Activated CD8-positive, alpha-beta memory T cell treated with anti-CD3 and anti-CD28 coated beads, Interleukin-2, amount 10 ng/mL, durations not matched to agents 7 days and 5 days (primary cell): ENCODE measurements at places on chromosomes 6 and 20. TPM values are rescaled to one million over a fixed set of nuclear protein-coding genes. Genes with fewer than 3 reads are reported as not detected.

DNA sequence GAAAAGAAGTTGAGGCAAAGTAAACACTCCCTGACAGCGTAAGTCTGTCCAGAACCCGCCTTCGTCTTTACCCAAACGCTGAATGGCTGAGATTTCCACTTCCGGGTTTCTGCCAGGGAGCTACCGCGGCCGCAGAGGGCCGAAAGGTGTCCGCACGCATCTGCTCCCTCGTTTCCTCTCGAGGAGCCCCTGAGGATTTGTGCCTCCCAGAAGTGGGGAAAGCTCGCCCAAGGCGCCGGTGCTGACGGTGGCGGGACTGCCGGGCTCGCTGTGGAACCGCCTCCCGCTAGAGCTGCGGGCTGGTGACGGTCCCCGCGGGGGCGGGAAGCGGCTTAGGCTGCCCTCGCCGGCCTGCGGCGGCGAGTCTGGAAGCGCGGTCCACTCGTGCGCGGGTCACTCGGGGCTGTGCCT, 1760.2 kb upstream of the DEFB115 start:
- DNase-seq: peak; percentile 53
- H3K36me3 ChIP-seq: no peaks in the 10 kb centered on the region
- H3K27me3 ChIP-seq: no peaks in the 10 kb centered on the region
- H3K4me1 ChIP-seq: peaks cover 5% of the 10 kb centered on the region

GRCh38 chr20:14069796-14070195, 74.5 kb downstream of the MACROD2 start:
- H3K4me1 ChIP-seq: no peaks in the 10 kb centered on the region
- no peaks in the 10 kb centered on the region for H3K27me3 ChIP-seq
- no peak overlapping the region for H3K27ac ChIP-seq

LHFPL5 gene
- not detected for total RNA-seq

SLC17A3 gene
- total RNA-seq: 0.26 TPM

PRR18 gene
- not detected for total RNA-seq

ATP9A gene
- total RNA-seq: 2.4 TPM

GRCh38 chr6:114580882-114581281, 238.1 kb upstream of the HS3ST5 start:
- no peak overlapping the region for H3K27ac ChIP-seq
- DNase-seq: no peak
- H3K4me3 ChIP-seq: no peak overlapping the region
- no peaks in the 10 kb centered on the region for H3K4me1 ChIP-seq
- H3K27me3 ChIP-seq: no peaks in the 10 kb centered on the region

GRCh38 chr6:35213824-35214756, at the start of gene SCUBE3:
SCUBE3 (plus strand) TSS chr6:35213956; CDS start chr6:35214419, 463 bp downstream.
- DNase-seq: no peak
- H3K4me1 ChIP-seq: peaks cover 6% of the 10 kb centered on the region
- H3K4me3 ChIP-seq: peak within 1 kb of the TSS; percentile 38

GRCh38 chr6:72651967-72652956, 30.4 kb downstream of the KCNQ5 start:
- H3K27me3 ChIP-seq: no peaks in the 10 kb centered on the region
- DNase-seq: no peak
- H3K4me3 ChIP-seq: no peak overlapping the region
- peaks cover 27% of the 10 kb centered on the region for H3K4me1 ChIP-seq

DNA sequence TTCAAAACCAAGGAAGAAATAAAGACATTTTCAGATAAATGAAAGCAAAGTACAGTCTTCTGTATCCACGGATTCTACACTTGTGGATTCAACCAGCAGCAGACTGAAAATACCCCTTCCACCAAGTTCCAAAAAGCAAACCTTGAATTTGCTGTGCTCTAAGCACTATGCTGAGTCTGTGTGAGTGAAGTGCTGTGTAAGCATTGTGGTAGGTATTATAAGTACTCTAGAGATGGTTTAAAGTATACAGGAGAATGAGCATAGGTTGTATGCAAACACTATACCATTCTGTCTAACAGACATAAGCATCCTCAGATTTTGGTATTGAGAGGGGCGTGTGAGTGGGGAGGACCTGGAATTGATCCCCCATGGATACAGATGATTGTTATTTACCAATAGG, 9.6 kb downstream of the OSER1 start:
- H3K27ac ChIP-seq: no peak overlapping the region
- H3K4me3 ChIP-seq: no peak overlapping the region
- peaks cover 51% of the 10 kb centered on the region for H3K4me1 ChIP-seq
- no peaks in the 10 kb centered on the region for H3K27me3 ChIP-seq
- DNase-seq: no peak

- no peaks in the 10 kb centered on the region for H3K4me1 ChIP-seq
- H3K4me3 ChIP-seq: no peak overlapping the region
- H3K36me3 ChIP-seq: no peaks in the 10 kb centered on the region
- DNase-seq: no peak
- H3K27ac ChIP-seq: no peak overlapping the region
These were observed 105.8 kb upstream of the NOX3 start for GRCh38 chr6:155561257-155561965.

FAM209A gene
- 1.4 TPM for total RNA-seq

GRCh38 chr6:54716877-54717276, 129.7 kb upstream of the FAM83B start:
- no peaks in the 10 kb centered on the region for H3K36me3 ChIP-seq
- no peaks in the 10 kb centered on the region for H3K27me3 ChIP-seq
- no peak overlapping the region for H3K27ac ChIP-seq
- DNase-seq: no peak
- no peak overlapping the region for H3K4me3 ChIP-seq

NDRG3 gene
- 27.8 TPM for total RNA-seq

DNA sequence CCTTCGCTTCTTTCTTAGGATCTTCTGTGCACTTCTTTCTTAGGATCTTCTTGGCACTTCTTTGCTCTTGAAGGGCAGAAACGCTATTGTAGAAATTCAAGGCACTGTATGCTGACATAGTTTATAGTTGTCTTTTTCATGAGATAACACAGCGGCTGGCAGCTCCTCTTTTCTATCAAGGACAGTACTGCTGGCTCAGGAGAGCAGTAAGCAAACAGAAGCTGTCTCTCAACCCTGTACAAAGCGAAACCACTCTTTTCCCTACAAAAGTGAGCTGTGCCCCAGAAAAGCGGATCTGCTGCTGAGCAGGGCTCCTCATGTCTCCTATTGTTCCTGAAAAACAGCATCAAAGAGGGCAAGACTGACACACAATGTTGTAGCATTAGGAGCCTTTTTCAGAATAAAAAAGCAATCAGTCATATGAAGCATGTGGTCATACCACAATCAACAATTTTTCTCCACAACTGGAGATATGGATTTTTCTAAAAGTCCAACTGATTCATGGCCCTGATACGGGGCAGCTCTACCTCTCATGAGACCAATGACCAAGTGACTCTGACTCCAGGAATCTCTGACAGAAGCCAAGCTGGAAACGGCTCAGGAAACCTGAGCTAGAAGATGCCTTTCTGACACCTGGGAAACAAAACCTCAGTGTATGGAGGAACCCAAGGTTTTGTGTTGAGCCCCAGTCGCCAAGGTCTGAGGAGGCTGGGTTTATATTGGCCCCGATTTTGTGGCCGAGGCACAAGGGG, 255.9 kb downstream of the ESR1 start:
- peaks cover 18% of the 10 kb centered on the region for H3K27me3 ChIP-seq
- H3K4me3 ChIP-seq: no peak overlapping the region
- no peak overlapping the region for H3K27ac ChIP-seq
- no peaks in the 10 kb centered on the region for H3K36me3 ChIP-seq
- no peak for DNase-seq

NT5DC1 gene
- 43.7 TPM for total RNA-seq

GGTLC1 gene
- total RNA-seq: not detected

DNA sequence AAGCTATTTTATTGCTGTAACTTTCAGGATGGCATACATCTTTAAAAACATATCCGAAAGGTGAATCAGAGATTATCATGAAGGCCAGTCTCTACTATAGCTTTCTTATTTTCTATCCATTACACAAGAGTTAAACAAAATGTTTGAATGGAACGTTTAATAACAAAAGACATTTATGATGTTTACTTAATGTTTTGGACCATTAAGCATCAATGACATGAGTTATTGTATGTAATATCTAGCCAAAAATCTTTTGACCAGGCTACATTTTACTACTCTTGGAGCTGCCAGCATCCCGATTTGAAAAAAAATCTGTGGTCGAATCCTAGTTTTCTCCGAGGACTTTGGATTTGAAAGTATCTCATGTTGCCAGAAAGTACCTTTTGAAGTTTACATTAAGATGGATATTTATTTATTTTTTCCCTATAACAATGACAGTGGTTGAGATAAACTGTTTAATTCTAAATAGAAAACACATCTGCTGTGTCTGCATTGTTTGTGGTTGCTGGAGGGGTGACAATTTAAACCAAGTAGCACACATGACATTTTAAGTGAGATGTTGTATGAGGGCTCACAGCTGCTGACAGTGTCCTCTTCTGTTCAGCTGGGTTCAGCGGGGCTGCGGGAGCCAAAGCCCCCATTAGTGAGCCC, 293.7 kb upstream of the TCF21 start:
- H3K27ac ChIP-seq: no peak overlapping the region
- H3K27me3 ChIP-seq: no peaks in the 10 kb centered on the region
- H3K4me1 ChIP-seq: no peaks in the 10 kb centered on the region
- no peak for DNase-seq
- H3K36me3 ChIP-seq: no peaks in the 10 kb centered on the region

DNA sequence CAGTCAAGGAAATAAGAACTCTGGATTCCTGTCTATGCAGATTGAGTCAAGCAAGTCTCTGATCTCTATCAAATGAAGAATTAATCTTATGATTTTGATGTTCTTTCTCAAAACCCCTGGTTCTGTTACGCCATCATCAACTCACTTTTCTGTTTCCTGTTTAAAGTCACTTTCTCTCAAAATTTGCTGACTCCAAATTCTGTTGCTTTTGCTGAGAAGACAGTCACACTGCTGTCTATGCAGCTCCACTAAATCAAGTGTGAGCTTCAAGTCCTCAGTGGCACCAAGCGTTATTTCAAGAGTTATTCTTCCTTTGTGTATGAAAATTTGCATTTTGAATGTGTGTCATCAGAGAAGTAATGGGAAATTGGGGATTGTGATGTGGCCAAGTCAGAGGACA, 663.3 kb downstream of the KIF16B start:
- no peaks in the 10 kb centered on the region for H3K4me1 ChIP-seq
- no peak overlapping the region for H3K4me3 ChIP-seq
- DNase-seq: no peak
- H3K36me3 ChIP-seq: no peaks in the 10 kb centered on the region
- no peak overlapping the region for H3K27ac ChIP-seq

GRCh38 chr6:47852727-47853126, 70.9 kb downstream of the OPN5 start:
- H3K27me3 ChIP-seq: no peaks in the 10 kb centered on the region
- no peaks in the 10 kb centered on the region for H3K36me3 ChIP-seq
- H3K4me3 ChIP-seq: no peak overlapping the region
- no peak overlapping the region for H3K27ac ChIP-seq
- no peaks in the 10 kb centered on the region for H3K4me1 ChIP-seq

GRCh38 chr20:19077370-19078220, 134.8 kb upstream of the SLC24A3 start:
- peak; percentile 1 for DNase-seq
- H3K27ac ChIP-seq: no peak overlapping the region
- peaks cover 9% of the 10 kb centered on the region for H3K4me1 ChIP-seq
- H3K4me3 ChIP-seq: no peak overlapping the region

GRCh38 chr6:119137194-119138072, 59.0 kb upstream of the FAM184A start:
- no peak overlapping the region for H3K27ac ChIP-seq
- DNase-seq: peak; percentile 29
- H3K4me3 ChIP-seq: no peak overlapping the region
- H3K4me1 ChIP-seq: peaks cover 35% of the 10 kb centered on the region
- H3K36me3 ChIP-seq: peaks cover 1% of the 10 kb centered on the region
- H3K27me3 ChIP-seq: peaks cover 2% of the 10 kb centered on the region

DNA sequence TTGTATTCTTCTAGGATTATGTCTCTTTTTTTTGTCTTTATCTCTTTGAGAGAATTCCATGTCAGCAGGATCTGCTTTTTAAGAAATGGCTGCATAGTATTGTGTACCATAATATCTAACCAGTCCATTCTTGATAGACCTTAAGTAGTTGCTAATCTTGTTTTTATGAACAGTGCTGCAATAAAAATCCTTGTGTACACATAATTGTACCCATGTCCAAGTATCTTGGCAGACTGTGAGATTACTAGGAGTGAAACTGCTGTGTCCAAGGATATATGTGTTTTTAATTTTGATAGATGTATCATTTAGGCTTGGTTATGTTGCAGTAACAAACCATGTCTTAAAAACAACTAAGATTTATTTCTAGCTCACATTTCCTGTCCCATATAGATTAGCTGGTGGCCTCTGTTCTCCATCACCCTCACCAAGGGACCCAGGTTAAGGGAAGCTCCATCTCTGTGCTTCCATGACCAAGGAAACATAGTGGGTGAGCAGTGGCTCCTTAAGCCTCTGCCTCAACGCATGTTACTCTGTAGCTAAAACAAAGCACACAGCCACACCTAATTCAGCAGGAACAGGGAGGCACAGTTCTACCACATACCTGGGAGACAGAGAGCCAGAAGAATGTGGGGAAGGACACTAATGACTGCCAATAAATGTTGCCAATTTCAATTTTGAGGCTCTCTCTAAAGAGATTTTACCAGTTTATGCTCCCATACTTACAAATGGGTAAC, 12.1 kb upstream of the SUMO4 start:
- H3K27ac ChIP-seq: no peak overlapping the region
- no peaks in the 10 kb centered on the region for H3K27me3 ChIP-seq
- no peak for DNase-seq
- H3K36me3 ChIP-seq: peaks cover 88% of the 10 kb centered on the region

ZC2HC1B gene
- not detected for total RNA-seq

DNA sequence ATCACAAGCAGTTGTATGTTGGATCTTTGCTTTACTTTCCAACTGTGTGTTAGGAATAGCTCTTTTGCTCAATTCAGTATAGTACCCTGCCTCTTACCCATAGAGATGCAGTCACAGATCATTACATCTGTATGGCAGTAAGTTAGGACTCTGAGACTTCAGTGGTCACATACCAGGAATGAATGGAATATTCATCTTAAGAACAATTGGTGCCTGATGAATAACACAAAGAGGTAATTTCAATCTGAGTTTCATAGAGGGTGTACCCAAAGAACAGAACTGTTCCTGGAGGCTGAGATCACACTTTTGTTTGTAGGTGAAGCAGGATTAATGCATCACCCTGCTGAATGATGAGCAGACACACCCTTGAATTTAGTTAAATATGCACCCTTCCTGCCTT, 28.7 kb upstream of the KIF13A start:
- H3K4me3 ChIP-seq: no peak overlapping the region
- no peak overlapping the region for H3K27ac ChIP-seq
- H3K27me3 ChIP-seq: peaks cover 17% of the 10 kb centered on the region
- H3K36me3 ChIP-seq: no peaks in the 10 kb centered on the region
